KBM-7 (cell line): ENCODE measurements at places on chromosomes 2 and 18.
A peak's percentile ranks its signal among the peaks of the same experiment; 100 is the strongest.

GRCh38 chr2:222690564-222691200, 19.2 kb downstream of the MOGAT1 start:
- DNase-seq: peak; percentile 81

DNA sequence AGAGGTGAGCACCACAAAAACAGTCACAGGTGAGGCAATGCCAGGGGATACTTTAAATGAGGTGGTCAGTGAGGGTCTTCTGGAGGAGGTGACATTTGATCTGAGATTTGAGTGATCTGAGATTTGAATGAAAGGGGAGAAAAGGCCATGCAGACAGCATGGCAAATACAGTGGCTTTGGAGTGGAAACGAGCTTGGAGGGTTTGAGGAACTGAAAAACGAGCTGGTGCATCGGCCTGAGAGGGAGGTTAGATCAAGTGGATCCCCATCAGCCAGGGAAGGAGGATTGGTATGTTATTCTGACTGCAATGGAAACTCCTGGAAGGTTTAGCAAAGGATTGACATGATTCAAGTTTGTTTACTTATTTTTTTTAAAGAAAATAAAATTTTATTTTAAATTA, 245.1 kb downstream of the KCNS3 start:
- DNase-seq: no peak

GRCh38 chr2:171921970-171922229, 361 bp upstream of the HAT1 start:
- no peak for DNase-seq

- no peak for DNase-seq
Observed at GRCh38 chr2:20352230-20352578, 1.6 kb upstream of the PUM2 start.

DNA sequence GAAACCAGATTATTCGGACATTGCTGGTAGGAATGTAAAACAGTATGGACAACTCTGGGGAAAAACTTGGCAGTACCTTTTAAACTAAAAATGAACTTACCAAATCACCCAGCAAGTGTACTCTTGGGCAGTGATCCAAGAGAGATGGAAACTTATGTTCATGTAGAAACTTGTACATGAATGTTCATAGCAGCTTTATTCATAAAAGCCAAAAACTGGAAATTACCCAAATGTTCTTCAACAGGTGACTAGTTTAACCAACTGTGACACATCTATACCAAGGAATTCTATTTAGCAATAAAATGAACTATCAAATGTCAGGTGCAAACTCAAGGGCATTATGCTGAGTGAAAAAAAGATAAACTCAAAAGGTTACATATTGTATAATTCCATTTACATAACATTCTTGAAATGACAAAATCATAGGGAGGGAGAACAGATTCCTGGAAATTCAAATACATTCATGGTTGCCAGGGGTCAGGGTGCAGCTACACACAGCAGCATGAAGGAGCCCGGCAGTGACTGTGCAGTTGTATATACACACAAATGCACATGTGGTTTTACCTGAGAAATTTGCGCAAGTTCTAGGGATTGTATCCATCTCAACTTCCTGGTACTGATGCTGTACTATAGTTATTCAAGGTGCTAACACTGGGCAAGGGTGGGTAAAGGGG, 3.5 kb upstream of the RNU4ATAC start:
- DNase-seq: no peak

DNA sequence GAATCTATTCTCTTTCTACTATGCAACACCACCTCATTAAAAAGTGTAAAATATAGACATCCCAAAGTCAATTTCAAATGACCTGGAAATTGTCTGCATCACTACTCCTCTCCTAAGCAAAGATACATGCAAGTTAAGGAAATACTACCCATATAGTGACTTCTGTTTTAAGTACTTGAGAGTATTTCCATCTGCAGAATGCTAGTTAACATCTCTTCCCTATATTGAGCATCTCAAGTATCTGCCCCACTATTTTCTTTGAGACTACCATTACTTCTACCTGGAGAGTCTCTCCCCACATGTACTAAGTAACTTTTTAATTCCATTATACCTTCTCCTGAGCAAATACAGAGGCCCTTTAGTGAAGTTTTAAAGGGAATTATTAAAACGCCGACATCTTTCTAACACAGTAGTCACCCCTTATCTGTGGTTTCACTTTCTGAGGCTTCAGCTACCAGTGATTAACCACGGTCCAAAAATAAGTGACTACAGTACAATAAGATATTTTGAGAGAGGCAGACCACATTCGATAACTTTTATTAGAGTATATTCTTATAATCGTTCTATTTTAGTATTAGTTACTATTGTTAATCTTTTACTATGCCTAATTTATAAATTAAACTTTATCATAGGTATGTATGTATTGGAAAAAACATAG, 21.8 kb downstream of the CWC22 start:
- DNase-seq: no peak

DNA sequence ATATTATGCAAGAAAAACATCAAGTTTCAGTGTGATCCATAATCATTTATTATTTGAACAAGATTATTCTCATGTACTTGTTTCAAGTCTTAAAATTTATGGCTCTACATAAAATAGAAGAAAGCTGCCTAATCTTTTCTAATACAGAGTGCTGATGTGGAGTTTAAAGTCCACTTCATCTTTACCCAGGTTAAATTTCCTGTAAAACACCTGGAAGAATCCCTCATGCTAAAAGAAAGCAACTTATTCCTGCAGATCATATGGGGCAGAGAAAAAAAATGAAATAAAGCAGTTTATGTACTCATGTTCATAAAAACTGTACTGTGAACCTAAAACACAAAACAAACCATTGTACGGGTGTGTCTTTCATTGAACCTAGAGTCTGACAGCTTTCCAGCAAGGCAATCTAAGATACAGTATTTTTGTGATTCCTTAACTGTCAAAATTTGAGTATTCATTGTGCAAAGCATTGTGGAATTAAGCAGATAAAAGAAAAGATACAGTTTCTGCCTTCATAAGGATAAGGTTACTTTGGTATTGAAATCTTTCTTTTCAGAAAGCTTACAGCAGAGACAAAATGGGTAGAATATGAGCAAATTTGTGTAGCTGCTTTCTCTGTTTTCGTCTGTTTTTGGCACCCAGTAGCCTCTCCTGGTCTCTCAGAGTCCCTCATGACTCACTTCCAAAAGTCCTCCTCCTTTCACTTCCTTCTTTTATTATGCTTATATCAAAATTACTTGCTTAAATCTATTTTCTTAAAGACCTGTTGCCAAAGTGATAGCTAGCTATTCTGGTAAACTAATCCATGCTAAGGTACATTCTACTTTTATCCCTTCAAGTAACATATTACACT, 26.9 kb upstream of the GLS start:
- DNase-seq: no peak

DNA sequence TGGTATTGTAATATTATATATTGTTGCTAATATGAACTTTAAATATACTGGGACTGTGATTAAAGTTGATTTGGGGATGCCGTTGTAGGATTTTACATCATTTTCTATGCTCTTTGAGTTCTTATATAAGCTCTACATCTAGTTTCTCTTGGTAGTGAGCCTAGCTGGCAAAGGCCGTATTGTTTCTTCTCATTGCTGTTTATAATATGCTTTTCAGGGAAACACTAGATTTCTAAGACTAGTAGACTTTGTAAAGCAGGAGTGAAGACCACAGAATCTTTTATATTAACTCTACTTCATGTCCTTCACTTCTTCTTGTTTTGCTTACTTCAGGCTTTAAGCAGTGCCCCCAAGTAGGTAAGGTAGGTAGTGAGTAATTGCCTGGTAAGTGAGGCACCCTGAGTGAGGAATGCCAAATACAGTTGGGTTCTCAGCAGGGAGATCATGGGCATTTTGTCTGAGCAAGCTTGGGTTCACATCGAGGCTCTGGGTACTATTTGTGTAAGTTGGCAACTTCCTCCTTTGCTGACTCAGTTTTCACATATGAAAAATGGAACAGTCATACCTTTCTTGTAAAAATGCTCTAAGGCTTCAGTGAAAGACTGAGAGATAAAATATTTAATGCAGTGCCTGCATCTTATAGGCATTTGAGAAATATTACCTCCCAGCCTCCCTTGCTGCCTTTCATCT, 96.4 kb downstream of the RNF144A start:
- DNase-seq: no peak

DNA sequence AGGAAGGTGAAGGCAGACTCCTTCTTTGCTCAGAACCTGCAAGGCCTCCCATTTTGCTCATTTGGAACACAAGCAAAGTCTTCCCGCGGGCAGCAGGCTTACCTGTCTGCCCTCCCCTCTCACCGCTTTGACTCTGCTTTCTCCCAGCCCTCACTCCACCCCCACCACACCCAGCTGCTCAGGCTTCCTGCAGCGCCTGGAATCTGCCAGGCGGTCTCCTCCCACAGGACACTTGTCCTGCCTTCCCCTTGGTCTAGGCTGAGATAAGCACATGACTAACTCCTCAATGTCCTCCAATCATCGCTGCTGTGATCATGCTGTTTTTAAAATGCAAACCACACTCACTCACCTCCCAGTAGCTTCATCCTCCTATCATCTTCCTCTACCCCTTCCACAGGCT, 430.0 kb downstream of the ZNF516 start:
- DNase-seq: no peak

DNA sequence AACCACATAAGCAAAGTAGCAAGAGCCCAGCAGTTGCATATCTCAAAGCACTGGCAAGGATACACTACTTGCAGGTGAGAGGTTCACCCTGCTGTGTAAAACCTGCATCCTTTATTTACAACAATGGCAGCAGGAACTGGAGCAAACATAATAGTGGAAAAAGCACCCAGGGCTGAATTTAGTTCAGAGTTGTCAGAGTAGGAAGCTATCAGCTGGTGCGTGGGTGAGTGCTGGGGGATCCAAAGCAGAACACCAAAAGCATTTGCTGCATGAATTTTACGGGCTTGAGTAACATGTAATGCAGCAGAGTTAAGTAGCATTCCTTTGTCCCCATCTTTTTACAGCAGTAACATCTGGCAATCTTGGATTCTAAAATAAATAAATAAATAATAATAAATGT, 73.5 kb upstream of the SRD5A2 start:
- DNase-seq: no peak

GRCh38 chr18:76495006-76495370, at the start of gene ZNF516:
Gene ZNF516 (minus strand): TSS chr18:76495242. CDS start chr18:76443054, 52,188 bp downstream.
- no peak for DNase-seq

GRCh38 chr2:37671009-37671815, at the start of gene CDC42EP3:
Gene CDC42EP3 (minus strand): TSS chr2:37671642. CDS start chr2:37646587, 25,055 bp downstream.
- peak; percentile 32 for DNase-seq

- DNase-seq: no peak
Observed at GRCh38 chr2:114294741-114295140, 147.7 kb upstream of the DPP10 start.

DNA sequence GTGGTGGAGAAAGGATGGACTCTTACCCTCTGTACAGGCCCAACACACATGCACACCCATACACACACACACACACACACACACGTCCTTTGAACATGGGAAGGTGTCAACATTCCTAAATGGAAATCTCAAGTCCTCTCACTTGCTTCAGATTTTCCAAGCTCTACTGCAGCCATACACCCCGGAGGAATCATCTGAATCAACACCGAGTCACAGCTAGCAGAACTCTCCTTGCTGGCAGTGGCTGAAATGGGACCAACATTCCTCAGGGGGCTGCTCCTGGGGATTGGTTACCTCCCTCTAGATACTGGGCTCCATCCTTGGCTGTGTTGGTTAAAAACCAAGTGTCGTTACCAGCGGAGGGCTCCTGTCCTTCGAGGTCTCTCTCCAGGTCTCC, 112.7 kb downstream of the BCL11A start:
- DNase-seq: no peak

GRCh38 chr2:29834624-29835023, 86.8 kb downstream of the ALK start:
- no peak for DNase-seq

- no peak for DNase-seq
Observed at GRCh38 chr2:20668451-20668850, 1.5 kb downstream of the GDF7 start.

- DNase-seq: no peak
Observed at GRCh38 chr18:62434798-62435197, 88.0 kb upstream of the ZCCHC2 start.

DNA sequence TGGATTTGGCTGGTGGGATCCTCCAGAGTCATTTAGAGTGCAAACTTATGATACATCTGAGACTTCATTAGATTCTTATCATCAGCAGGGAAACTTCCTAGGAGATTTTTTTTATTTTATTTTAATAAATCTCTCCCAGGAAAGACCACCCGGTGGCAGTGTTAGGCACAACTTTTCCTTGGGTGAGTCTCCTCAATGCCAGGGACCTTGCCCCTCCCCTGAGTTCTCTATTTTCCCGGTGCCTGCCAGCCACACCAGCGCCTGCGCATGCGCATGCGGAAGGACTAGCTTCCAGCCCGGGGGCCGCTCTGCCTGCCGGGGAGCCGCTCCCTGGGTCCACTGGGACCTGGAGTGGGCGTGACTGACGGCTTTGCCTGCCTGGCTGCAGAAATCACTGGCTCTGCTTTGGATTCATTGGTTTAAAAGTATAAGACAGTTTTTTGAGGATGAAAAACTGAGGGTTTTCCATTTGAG, 86.6 kb downstream of the TMEM182 start:
- peak; percentile 87 for DNase-seq

- DNase-seq: no peak
Observed at GRCh38 chr2:24878341-24878740, 41.7 kb downstream of the ADCY3 start.

DNA sequence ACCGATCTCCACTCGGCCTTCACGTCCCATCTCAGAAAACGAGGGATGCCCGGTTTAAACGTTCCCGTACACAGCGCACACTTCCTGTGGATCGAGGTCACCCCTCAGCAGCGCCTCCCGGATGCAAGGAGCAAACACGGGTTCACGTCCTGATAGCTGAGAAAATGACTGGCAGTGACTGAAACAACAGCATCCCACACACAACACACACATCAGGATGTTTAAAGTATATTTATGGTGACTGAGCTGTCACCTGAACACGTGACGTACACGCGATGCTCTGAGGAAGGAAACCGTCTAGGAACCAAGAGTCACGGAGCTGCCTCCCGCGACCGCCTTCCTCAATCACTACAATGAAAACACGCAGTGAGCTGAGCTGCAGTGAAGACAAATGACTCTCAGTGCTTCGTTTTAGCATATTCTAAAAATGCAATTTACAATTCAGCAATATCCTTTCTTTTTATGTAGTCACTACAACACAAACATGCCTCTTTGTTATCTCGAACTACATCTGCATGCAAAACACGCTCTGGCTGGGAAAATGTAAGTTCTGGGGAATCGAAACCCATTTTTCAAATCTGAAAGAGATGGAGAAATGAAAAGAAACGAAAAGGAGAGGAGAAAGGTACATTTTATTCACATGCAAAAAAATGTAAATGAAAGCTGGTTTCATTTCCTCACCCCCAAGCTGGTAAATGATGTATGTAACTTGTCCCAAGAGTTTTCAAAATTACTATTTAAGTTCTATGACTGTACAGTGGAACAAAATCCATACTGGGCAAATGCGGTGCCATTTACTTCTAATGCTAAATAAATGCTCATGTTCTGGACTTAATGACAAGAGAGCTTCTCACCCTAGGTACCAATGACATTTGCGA, 19.8 kb downstream of the HDAC4 start:
- no peak for DNase-seq

DNA sequence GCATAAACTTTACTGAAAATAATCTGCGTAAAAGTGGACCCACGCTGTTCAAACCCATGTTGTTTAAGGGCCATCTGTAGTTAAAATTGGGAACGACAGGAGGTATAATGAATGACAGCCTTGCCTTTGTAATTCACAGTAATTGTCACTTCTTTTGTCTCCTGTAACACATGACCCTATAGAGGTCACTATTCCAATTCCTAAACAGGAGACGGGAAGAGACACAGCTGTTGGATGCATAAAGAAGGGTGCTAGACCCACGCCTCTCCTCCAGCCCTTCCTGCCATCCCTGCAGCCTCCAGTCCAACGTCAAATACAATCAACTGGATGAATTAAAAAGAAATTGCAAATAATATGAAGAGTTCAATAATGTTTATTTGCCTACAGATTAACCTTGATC, 63.1 kb upstream of the NFATC1 start:
- DNase-seq: no peak
